ENCODE measurements at places on chromosomes 13 and 19.
A peak's percentile ranks its signal among the peaks of the same experiment; 100 is the strongest.

- no peaks in the 10 kb centered on the region for H3K36me3 ChIP-seq
- no peak overlapping the region for H3K4me3 ChIP-seq
- no peaks in the 10 kb centered on the region for H3K27me3 ChIP-seq
- no peak overlapping the region for H3K27ac ChIP-seq
- no peak for DNase-seq
Observed at GRCh38 chr19:4776436-4777211, 14.9 kb upstream of the FEM1A start.

GRCh38 chr13:91400063-91400399, 1.6 kb downstream of the GPC5 start:
- no peaks in the 10 kb centered on the region for H3K27me3 ChIP-seq
- no peaks in the 10 kb centered on the region for H3K36me3 ChIP-seq
- no peak overlapping the region for H3K27ac ChIP-seq
- H3K4me1 ChIP-seq, result no peaks in the 10 kb centered on the region
- DNase-seq, result no peak

DNA sequence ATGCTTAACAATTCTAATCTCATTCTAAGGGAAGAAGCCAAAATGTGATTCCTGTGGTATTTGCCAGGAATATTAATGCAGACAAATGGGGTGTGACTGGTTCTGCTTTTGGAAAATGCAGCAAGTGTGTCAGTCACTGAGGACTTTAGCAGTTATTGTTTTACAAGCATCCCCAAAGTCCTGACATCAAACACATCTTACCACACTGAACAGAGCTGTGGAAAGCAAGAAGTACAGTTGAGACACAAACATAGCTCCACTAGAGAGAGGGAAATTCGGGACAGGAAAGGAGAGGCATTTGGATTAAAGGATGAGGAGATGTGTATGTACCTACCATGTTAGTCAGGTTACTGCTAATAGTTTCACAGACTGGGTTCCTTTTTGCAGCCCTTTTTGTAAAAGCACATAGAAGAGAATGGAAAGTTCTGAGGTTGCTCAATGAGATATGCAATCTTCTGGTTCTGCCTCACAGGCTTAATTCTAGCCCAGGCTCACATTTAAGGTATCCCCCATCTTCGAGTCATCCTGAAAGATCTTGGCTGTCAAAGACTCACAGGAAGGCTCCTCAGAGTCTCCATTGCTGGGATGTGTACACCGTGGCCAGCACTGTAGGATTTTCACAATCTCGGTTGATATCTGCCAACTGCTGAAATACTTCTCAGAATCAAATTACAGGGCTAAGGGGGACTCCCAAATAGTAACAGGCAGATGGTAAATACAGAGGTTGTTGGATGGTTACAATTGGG, 316.6 kb downstream of the DNAJC15 start:
- no peaks in the 10 kb centered on the region for H3K4me1 ChIP-seq
- no peaks in the 10 kb centered on the region for H3K36me3 ChIP-seq
- H3K4me3 ChIP-seq, result no peak overlapping the region
- DNase-seq, result no peak
- H3K27ac ChIP-seq, result no peak overlapping the region
- no peaks in the 10 kb centered on the region for H3K27me3 ChIP-seq

- peak; percentile 81 for DNase-seq
- H3K4me1 ChIP-seq, result no peaks in the 10 kb centered on the region
- no peaks in the 10 kb centered on the region for H3K36me3 ChIP-seq
- peak overlapping the region; percentile 83 for H3K27ac ChIP-seq
- no peaks in the 10 kb centered on the region for H3K27me3 ChIP-seq
- H3K4me3 ChIP-seq, result peak overlapping the region; percentile 59
Observed at GRCh38 chr13:77919246-77919920, 752 bp upstream of the EDNRB start.

- H3K4me3 ChIP-seq, result no peak overlapping the region
- H3K27me3 ChIP-seq, result no peaks in the 10 kb centered on the region
- no peak for DNase-seq
- peak overlapping the region; percentile 83 for H3K27ac ChIP-seq
- no peaks in the 10 kb centered on the region for H3K36me3 ChIP-seq
Observed at GRCh38 chr13:75790198-75790970, 154.3 kb downstream of the LMO7 start.

GRCh38 chr19:38877781-38878574, at the start of gene RINL:
Gene RINL, minus strand, starts transcription at chr19:38878275. Its CDS starts 1,533 bp downstream, at chr19:38876742.
- DNase-seq, result no peak
- H3K36me3 ChIP-seq, result peaks cover 27% of the 10 kb centered on the region
- peaks cover 20% of the 10 kb centered on the region for H3K4me1 ChIP-seq
- H3K27ac ChIP-seq, result no peak within 1 kb of the TSS

GRCh38 chr19:7868326-7868670, 5.9 kb downstream of the PRR36 start:
- H3K27me3 ChIP-seq, result peaks cover 5% of the 10 kb centered on the region
- H3K27ac ChIP-seq, result no peak overlapping the region
- no peaks in the 10 kb centered on the region for H3K36me3 ChIP-seq

DNA sequence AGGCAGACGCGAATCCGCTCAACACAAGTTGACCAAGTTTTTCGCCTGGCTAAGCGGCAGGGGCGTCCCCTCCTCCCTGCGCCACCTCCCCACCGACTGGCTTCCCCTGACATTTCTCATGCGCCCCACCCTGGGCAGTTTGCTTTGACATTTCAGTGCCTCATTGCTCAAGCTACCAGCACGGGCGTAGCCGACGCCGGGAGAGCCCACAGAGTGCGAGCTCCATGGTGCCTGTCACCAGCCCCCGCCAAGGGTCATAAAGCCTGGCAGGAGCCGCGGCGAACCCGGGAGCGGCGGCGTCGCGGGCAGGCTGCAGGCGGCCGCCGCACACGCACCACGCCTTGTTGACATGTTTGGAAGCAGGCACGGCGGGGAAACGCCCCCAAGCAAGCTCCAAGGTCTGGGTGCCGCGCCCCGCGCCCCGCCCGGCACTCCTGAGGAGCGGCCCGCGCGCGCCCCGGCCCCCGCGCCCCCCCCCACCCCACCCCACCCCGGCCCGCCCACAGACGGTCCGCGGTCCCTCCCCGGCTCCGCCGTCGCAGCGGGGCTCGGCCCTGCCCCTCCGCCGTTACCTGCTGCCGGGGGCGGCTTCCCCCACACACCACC, 601 bp downstream of the FBXL3 start:
- peaks cover 3% of the 10 kb centered on the region for H3K36me3 ChIP-seq
- H3K27ac ChIP-seq, result peak overlapping the region; percentile 100
- H3K27me3 ChIP-seq, result no peaks in the 10 kb centered on the region
- no peaks in the 10 kb centered on the region for H3K4me1 ChIP-seq
- DNase-seq, result peak; percentile 93

DNA sequence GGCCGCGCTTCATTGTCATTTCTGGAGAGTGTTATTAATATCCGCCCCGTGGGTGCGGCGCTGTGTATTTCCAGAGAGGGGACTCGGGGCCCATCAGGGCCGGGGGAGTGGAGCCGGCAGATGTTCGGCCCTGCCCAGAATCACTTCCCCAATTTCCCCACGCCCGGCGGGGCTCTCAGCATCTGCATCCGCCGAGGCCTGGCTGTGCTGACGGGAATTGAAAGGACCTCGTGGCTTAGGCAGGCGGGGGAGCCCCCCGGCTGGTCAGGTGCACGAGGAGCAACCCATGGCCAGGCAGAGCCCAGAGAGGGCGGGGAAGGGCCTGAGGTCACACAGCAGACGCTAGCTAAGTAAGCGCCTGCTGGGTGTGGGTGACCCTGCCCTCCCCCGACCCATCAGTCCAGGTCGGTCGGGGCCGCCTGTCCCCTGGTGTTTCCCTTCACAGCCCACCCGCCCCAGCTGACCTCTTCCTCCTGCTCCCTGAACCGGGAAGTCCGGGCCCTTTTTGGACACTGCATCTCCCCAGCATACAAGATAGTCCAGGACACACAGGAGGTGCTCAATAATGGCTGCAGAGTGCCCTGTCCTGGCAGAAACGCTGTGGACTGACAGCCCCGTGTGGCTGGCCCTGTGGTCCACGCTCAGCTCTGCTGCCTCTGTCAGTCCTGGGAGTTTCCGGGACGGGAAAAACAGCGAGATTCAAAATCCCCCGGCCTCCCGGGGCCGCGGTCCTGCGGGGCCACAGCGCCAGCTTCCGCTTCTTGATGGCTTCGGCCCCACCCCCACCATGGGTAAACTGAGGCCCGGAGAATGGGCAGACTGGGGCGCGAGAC, 22.1 kb downstream of the ARID3A start:
- H3K4me3 ChIP-seq, result no peak overlapping the region
- no peak overlapping the region for H3K27ac ChIP-seq
- no peaks in the 10 kb centered on the region for H3K4me1 ChIP-seq
- H3K27me3 ChIP-seq, result no peaks in the 10 kb centered on the region
- H3K36me3 ChIP-seq, result no peaks in the 10 kb centered on the region

- no peak overlapping the region for H3K27ac ChIP-seq
- no peak for DNase-seq
- no peaks in the 10 kb centered on the region for H3K36me3 ChIP-seq
- H3K4me3 ChIP-seq, result no peak overlapping the region
Observed at GRCh38 chr19:5507065-5507909, 52.1 kb downstream of the ZNRF4 start.

GRCh38 chr19:35069696-35070095, 28.2 kb downstream of the HPN start:
- no peak overlapping the region for H3K27ac ChIP-seq
- H3K27me3 ChIP-seq, result no peaks in the 10 kb centered on the region
- DNase-seq, result no peak
- H3K4me3 ChIP-seq, result no peak overlapping the region

DNA sequence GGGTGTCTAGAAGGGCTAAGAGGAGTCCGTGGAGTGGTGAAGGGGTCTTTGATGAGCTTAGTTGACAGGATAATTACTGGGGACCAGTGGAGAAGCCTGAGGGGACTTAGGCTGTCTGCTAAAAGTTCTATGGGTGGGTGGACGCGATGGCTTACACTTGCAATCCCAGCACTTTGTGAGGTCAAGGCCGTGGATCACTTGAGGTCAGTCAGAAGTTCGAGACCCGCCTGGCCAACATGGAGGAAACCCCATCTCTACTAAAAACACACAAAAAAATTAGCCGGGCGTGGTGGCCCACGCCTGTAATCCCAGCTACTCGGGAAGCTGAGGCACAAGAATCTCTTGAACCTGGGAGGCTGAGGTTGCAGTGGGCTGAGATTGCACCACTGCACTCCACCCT, 2.8 kb upstream of the GSK3A start:
- peaks cover 77% of the 10 kb centered on the region for H3K4me1 ChIP-seq
- H3K27ac ChIP-seq, result peak overlapping the region; percentile 84
- H3K36me3 ChIP-seq, result peaks cover 17% of the 10 kb centered on the region

DNA sequence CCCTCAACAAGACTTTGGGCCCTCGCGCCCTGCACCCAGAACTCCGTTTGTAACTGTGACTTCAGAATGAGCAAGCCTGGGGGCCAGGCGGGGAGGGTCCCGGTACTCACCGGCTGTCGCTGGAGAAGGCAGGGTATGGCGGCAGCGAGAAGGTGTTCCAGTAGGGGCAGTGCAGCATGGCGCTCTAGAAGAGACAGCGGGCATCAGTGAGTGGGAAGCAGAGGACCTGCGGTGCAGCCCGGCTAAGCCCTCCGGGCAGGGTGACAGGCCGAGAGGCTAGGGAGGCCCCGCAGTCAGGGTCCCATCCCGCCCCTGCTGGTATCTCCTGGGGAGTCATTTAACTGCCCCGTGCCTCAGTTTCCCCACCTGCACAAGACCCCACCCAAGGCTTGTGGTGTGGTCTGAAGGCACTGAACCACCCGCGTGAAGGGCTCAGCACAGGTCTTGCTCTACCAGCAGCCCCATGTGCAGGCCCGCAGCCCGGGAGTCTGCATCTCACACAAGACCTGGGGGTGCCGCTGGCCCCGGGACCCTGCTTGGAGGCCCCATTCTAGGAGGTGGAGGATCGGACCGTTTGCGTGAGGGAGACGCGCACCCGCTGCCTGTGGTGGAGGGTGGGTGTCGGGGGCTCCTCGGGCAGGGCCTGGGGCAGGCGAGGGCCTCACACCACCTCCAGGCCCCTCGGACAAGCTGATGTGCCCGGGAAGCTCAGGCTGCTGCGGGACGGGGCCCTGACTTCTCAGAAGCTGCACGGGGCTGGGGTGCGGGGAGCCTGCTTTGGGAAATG, 24.6 kb downstream of the SBNO2 start:
- no peak overlapping the region for H3K4me3 ChIP-seq
- no peak overlapping the region for H3K27ac ChIP-seq
- peaks cover 49% of the 10 kb centered on the region for H3K4me1 ChIP-seq
- DNase-seq, result no peak
- no peaks in the 10 kb centered on the region for H3K27me3 ChIP-seq
- H3K36me3 ChIP-seq, result peaks cover 19% of the 10 kb centered on the region

DNA sequence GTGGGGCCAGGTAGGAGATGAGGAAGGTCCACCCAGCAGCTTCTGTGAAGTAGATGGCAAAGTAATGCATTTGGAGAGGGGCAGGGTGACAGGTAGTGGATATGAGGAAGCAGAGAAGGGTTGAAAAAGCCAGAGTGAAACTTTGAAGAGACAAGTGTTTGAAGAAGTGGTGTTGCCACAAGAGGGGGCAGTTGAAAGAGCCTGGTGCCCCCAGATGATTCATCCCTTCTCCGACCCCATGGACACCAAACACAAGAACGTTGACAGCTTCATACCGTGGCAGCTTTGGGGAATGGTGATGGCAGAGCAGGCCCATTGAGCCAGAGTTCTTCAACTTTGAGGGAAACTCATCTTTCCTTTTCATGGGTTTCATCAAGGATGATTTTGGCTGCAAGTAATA, 19.9 kb downstream of the IFNL3 start:
- H3K27me3 ChIP-seq, result no peaks in the 10 kb centered on the region
- H3K27ac ChIP-seq, result no peak overlapping the region
- no peak overlapping the region for H3K4me3 ChIP-seq
- DNase-seq, result no peak

DNA sequence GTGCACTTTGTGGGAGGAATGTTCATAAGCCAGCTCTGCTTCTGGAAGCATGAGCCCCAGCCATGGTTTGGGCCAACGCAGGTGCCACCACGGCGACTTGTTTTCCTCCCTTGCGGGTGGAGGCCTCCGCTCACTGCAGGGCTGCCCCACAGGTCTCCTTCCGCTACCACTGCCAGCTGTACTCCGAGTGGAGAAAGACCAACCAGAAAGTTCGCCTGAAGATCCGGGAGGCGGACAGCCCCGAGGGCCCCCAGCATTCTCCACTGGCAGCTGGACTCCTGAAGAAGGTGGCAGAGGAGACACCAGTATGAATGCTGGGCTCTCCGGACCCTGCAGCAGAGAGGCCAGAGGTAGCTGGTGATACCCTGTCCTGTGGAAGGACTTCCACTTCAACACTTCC, 6.5 kb upstream of the HNRNPM start:
- no peak overlapping the region for H3K27ac ChIP-seq
- no peaks in the 10 kb centered on the region for H3K4me1 ChIP-seq
- H3K36me3 ChIP-seq, result peaks cover 25% of the 10 kb centered on the region
- DNase-seq, result no peak

GRCh38 chr13:99958406-99959126, 13.0 kb downstream of the ZIC5 start:
- no peak overlapping the region for H3K4me3 ChIP-seq
- no peaks in the 10 kb centered on the region for H3K36me3 ChIP-seq
- peaks cover 33% of the 10 kb centered on the region for H3K4me1 ChIP-seq
- DNase-seq, result no peak

GRCh38 chr13:52787235-52787634, 47.6 kb upstream of the CNMD start:
- no peaks in the 10 kb centered on the region for H3K4me1 ChIP-seq
- H3K36me3 ChIP-seq, result no peaks in the 10 kb centered on the region
- no peak for DNase-seq
